Panc1 (cell line): ENCODE measurements at places on chromosomes 13 and 19. TPM values are rescaled to one million over a fixed set of nuclear protein-coding genes. Genes with fewer than 3 reads are reported as not detected.

SIGLEC12 gene
- not detected for total RNA-seq

HIF3A gene
- total RNA-seq, result not detected

KLK14 gene
- not detected for total RNA-seq

NUDT15 gene
- 18.9 TPM for total RNA-seq

FXYD7 gene
- not detected for total RNA-seq

DACH1 gene
- total RNA-seq, result 0.54 TPM

CEACAM5 gene
- total RNA-seq, result 0.51 TPM

LGI4 gene
- 0.18 TPM for total RNA-seq

CCDC70 gene
- total RNA-seq, result not detected

IGSF23 gene
- total RNA-seq, result not detected

KCNJ14 gene
- total RNA-seq, result 2.9 TPM

FFAR3 gene
- not detected for total RNA-seq
